Endodermal cell (in vitro differentiated cells): ENCODE measurements at places on chromosomes 7 and 10.

GRCh38 chr7:42083284-42083683 lies 153.7 kb downstream of the GLI3 start:
- peaks cover 40% of the 10 kb centered on the region for H3K27me3 ChIP-seq
- H3K4me3 ChIP-seq, result no peak overlapping the region
- H3K4me1 ChIP-seq, result no peaks in the 10 kb centered on the region
- H3K27ac ChIP-seq, result no peak overlapping the region
- DNase-seq, result no peak

DNA sequence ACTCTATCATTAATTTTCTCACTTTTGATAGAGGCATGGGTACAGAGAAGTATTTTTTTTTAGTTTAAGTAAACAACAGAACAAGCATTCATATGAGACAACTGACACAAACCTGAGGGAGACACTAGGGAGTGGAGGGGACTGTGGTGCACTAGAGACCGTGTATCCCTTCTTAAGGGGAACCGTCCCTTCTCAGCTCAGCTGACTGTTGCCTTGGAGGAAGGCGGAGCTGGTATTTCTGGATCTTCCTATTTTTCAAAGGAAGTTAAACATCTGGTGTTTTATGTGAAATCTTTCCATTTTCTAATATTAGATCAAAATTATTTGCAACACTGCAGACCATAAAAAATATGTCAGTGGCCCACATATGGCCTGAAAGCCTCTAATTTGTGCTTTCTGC lies 113.6 kb upstream of the MACROH2A2 start:
- H3K4me1 ChIP-seq, result no peaks in the 10 kb centered on the region
- H3K4me3 ChIP-seq, result no peak overlapping the region
- H3K27me3 ChIP-seq, result no peaks in the 10 kb centered on the region
- H3K36me3 ChIP-seq, result no peaks in the 10 kb centered on the region
- H3K27ac ChIP-seq, result no peak overlapping the region
- no peak for DNase-seq

DNA sequence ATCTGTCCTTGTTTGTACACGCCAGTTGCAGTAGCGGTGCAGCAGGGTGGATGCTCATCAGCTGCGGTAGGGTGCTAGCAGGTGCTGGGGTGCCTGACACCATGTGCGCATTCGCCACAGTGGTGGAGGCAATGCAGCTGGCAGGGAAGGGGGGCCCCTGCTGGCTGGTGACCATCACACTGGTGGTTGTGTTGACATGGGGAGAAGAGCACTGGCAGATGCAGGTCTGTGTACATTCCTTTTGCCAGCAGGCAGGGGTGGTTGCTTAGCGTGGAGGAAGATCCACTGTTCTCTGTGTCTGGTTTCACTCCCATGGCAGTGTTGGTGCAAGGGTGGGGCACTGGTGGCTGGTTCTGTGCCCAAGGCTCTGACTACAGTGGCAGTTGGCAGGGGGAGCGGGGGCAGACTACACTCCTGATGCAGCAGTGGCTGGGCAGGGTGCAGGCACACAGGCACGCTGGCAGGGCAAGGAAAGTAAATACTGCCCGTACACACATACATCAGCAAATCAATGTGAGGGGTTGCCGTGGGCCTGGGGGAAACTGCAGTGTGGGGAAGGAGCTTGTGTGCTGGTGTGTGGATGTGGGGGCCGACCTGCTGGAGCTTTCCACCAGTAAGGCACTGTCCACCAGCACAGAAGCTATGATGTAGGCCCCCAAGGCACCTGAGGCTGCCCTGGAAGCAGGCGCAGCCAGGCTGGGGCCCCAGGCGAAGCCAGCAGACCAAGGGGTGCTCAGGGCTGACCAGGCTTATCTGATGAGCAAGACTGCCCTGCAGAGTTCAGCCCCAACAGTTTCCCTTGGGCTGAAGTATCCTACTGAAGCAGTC lies 87.2 kb upstream of the UNC5B start:
- no peak overlapping the region for H3K27ac ChIP-seq
- H3K4me1 ChIP-seq, result peaks cover 6% of the 10 kb centered on the region
- no peaks in the 10 kb centered on the region for H3K27me3 ChIP-seq
- no peaks in the 10 kb centered on the region for H3K36me3 ChIP-seq
- H3K4me3 ChIP-seq, result no peak overlapping the region

DNA sequence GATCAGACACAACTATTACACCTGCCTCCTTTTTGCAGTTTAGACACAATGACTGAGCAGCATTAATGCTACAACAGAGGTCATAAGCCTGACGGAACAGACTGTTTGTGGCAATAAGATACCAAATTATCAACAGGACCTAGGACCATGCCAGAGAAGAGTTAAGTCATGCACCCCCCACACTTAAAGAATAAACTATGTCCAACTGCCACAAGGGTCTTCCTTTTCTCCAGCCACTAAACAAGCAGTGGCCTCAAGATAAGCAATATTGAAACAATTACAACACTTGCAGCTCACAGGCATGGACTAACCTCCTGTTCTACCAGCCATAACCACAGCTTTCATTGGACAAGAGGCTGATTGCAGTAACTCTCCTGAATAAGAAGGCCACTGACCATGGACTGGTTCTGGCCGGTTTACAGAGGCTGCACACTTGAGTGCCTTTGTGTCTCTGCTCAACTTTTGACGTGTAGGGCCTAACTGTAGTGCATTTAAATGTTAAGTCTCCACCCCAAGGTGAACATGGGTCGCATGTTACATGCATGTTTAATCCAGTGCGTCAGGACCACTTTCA lies 104.4 kb downstream of the STRA8 start:
- H3K4me1 ChIP-seq, result no peaks in the 10 kb centered on the region
- H3K27me3 ChIP-seq, result no peaks in the 10 kb centered on the region
- no peak for DNase-seq
- H3K36me3 ChIP-seq, result no peaks in the 10 kb centered on the region
- no peak overlapping the region for H3K27ac ChIP-seq
